Osteocyte (in vitro differentiated cells): ENCODE measurements at places on chromosomes 5 and 9. TPM values are rescaled to one million over a fixed set of nuclear protein-coding genes. Genes with fewer than 3 reads are reported as not detected.

- DNase-seq, result no peak
Observed at GRCh38 chr5:44160369-44160768, 228.9 kb downstream of the FGF10 start.

DNA sequence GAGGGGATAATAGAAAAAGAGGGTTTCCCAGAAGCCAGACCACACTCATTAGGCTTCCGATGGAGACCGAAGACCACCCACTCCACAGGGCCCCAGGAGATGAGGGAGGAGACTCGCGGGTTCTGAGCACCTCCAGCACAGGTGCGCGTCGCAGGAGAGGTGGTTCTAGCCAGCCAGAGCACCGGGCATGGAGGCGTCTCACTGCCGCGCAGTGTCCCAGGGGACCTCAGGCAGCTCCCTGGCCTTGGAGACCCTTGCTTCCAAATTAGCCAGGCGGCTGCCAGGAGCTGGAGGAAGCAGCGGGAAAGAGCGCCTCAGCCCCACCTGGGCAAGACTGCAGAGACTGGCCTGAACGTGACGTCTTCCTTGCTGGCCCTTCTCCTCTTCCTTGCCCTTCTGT lies 115.4 kb upstream of the FBXL7 start:
- DNase-seq, result no peak

GRCh38 chr9:72443855-72444254 lies 77.6 kb upstream of the TMC1 start:
- no peak for DNase-seq

DNA sequence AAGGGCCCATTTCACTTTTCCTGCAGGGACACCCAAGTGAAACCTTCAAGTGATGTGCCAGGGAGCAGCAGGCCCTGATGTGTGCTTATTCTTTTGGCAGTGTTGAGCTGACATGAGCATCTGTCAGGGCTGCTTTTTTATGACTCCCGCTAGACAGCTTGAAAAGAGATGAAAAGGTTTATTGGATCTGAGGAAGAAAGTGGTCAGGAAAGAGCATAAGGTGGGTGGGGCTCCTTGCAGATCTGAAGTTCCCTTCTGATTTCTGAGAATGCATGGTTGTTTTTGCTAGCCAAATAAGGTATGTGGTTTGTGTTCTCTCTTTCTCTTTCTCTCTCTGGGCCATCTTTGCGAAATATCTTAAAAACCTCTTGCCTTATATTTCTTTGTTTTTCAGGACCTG lies 316.1 kb downstream of the DMRT2 start:
- no peak for DNase-seq

Gene LTC4S
- 1.1 and 2.4 TPM in 2 replicates for total RNA-seq

DNA sequence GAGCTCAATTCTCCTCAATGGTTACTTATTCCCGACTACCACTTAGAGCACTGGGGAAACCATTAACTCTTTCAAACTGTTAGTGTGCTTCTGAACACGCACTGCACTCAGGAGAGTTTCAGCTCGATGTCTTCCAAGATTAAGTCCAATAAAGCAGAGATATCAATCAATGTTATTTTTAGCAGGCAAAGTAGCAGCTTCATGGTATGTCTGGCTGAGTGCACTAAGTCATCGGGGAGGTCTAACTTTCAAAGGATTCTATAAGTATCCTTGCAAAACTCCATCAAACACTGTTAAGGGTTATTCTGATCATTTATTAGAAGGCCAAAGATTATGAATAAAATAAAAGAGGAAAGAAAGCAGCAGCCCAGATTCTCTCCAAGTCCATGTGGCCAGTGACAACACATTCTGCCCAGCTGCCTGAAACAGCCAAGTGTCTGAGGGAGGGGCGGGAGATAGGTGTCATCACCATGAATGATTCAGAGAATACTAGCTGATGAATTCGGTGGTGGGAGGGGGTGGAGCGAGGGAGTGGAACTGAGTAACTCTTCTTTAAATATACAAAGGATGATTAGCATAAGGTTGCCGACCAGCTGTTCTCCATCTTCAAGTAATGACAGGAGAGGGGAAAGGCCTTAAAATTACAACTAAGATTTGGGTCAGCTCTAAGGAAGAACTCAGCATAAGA lies 21.3 kb downstream of the NREP start:
- DNase-seq, result no peak

DNA sequence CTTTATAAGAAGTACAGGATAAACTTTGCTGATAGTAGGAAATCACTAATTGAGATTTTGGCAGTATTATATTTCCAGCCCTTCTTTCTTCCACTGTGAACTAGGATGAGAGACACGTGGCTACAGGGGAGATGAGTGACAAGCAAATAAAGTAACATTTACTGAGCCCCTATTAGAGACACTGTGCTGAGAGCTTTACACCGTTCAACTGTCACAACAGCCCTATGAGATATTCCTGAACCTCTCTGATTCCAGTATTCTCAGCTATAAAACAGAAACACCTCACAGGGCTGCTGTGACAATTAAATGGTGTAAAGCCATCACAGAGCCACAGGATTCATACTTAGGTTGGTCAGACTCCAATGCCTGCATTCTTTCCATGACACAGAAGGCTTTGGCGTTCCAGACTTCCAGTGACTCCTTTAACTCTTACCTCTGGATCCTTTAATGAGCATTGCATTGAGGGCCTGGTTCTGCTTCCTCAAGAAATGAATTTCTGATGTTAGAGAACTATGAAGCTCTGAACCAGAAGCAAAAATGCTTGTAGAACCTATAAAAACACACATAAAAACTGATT lies 169.0 kb downstream of the CDK5RAP2 start:
- DNase-seq, result no peak

DNA sequence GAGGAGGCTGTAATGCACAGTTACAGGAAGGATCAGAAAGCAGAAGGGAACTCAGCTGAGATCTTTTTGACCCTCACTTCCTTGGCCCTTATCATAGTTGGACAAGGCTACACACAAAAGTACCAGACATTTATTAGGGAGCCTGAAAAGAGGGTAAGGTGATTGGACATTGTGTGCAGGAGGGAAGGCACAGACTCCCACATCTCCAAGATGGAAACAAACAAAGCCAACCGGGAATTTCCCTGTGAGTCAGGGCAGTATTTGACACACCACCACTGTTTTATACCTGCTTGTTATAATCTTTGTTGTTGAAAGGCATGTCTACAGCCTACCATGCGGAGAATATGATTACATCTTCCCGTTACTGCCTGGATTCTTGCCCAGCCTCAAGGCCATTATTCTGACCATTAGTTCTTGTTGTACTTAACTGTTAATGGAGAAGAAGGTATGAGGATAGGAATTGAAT lies 3.0 kb upstream of the CCNG1 start:
- no peak for DNase-seq
